ENCODE measurements at places on chromosomes 4 and X.

DNA sequence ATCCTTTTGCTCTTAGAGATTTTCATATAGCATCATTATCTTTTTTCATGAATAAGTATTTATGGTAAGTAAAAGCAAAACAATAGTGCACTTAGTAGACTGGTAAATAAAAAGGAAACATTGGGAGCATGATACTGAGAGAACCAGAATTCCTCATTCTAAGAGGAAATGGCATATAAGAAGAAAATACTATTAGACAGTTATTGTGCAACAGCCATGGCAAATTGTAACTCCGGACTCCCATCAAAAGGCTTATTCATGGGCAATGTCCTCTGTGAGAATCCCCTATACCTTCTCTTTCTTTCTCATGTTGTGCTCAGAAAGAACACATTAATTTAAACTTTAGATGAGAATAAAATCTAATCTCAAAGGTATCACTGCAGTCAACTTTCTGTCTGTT is 42.4 kb downstream of the SPATA18 start:
- DNase-seq: no peak

DNA sequence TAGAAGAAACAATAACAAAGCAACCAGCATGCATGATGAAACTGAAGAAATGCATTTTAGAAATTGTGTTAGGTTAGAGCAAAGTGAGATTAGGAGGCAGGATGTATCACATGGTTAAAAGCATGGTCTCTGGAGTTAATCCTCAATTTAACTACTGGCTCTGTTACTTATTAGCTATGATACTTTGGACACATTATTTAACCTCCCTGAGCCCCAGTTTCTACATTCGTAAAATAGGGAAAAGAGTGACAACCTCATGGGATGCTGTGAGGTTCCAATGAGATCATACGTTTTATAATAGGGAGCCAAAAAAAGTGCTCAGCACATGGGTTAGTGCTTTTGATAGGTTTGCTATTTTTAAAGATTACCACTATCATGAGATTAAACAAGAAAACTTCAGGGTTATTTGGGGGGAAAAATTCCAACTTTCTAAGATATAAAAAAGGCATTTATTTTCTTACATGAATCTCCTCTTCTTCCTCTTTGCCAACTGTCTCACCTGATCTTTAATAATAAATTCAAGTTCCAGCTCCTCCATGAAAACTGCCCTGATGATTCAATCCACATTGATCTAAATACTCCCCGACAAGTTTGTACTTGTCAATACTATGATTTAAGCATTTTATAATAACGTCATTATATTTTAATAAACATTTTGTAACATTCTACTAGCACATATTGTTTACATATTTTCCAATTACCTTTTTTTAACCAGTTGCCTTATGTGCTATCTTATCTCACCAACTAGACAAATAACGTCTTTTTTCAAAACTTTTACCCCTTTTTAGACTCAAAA is 4.6 kb downstream of the SEC31A start:
- no peak for DNase-seq

- peak; percentile 61 for DNase-seq
Observed at GRCh38 chr4:141731481-141731880, 95.1 kb downstream of the IL15 start.

GRCh38 chr4:40307627-40308497 is 27.3 kb upstream of the CHRNA9 start:
- no peak for DNase-seq

GRCh38 chr4:828641-829271 is 2.8 kb upstream of the CPLX1 start:
- DNase-seq: peak; percentile 6

GRCh38 chr4:116539744-116540143 is 545.6 kb downstream of the TRAM1L1 start:
- DNase-seq: no peak

DNA sequence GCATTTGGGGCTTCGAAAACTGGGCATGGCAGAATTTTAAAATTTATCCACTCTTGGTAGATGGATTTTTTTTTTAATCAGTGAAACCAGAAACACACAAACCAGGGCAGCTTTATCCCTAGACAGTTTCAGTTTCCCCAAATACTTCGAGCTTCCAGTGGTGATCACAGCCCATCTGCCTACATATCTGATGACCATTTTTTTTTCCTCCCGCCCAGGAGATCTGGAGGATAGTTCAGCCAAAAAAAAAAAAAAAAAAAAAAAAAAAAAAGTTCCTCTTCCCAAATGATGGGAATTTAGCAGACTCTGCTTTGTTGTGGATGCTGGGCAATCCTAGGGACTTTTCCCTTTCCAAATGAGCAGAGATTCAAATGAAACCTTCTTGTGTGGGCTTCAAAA is 1.0 kb upstream of the TBC1D9 start:
- DNase-seq: no peak

GRCh38 chr4:2482693-2483092 is 13.8 kb downstream of the RNF4 start:
- peak; percentile 42 for DNase-seq

DNA sequence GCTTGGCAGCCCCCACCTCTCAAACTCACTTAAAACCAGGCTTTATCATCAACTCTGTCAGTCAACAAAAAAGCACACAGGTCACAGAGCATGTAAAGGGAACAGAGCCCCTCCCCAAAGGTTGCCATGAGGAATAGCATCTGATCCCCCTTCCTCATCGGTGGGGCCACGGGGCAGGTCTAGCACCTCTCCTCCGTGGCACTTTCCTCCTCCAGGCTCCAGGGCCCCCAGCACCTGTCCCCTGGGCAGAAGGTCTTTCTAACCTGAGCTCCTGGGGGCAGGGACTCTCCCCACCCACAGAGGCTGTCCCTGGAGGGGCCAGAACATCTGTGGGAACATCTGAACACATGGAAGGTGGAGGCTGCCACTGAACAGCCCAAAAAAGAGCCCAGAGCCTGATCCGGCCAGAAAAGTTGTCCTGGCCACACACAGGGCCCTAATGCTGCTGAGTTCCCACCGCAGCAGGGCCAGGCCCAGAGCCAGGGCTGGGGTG is 65.7 kb downstream of the ZFYVE28 start:
- no peak for DNase-seq

DNA sequence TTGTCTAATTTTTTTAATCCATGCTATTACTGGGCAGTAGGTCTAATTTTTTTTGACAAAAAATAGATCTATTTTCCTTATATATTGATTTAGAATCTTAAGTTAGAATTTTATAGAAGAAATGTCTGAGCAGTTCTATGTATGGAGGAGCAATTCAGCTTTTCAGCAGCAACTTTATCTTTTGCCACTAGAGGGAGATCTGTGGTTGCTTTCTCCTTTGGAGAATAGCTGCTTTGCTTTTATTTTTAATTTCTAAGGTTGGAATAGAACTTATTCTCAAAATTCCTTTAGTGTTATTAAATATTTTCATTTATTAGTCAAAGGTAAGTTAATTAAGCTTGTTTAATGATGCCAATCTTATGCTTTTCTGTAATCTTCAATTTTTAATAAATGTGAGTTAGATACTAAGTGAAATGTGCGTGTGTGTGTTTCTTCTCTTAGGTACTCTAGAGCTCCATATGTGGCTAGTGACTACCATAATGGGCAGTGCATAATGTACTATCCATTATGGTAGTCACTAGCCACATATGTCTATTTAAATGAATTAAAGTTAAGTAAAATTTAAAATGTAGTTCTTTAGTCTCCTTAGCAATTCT is 29.3 kb downstream of the FAM199X start:
- DNase-seq: peak; percentile 5

DNA sequence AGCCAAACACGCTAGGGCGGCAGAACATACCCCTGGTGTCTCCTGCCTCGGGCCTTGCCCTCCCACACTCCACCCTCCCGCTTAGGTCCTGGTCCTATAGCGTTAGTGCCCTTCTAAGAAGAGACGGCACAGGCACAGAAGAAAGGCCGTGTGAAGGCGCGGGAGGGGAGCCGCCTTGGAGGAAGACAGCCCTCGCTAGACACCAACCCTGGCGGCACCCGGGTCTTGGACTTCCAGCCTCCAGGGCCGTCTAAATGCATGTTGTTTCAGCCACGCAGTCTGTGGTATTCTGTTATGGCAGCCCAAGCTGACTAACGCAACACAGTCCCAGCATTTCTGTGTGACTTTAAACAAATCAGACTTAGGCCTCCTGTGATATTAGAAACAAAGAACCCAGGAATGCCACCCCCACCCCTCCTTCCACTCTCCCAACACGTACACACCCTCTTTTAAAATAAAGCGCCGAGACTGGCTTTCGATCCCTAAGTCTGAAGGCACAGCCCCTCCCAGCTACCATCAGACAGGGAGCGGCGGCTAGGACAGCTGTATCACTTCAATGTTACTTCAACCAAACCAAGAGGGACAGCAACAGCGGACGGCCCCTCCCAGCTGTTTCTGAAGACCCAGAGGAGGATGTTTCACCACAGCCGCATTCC is 128.0 kb downstream of the AFAP1 start:
- DNase-seq: peak; percentile 84

- DNase-seq: no peak
Observed at GRCh38 chrX:67723580-67724351, 179.9 kb downstream of the AR start.

GRCh38 chr4:184099535-184099966 is 118.1 kb downstream of the ENPP6 start:
- DNase-seq: no peak

- DNase-seq: no peak
Observed at GRCh38 chr4:11467931-11468330, 39.2 kb upstream of the HS3ST1 start.

DNA sequence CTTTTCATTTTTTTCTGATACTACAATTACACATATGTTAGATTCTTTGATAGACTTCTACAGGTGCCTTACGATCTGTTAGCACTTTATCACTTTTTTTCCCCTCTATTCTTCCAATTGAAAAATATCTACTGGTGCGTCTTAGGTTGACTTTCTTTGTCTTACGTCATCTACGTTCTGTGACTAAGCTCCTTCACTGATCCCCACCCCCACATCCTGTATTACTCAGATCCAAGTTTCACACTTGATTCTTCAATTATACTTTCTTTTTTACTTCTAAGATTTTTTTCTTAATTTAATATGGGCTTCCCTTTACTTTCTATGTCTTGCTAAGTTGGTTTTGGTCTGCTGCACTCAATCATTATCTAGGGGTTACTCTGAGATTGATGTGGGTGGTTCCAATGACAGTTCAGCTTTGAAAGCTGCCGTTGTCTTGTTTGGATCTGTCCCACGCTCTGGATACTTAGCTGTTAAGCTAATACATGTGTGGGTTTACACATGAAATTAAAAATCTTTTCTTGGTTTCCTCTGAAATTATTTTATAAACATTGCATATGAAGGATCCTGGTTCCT is 1321.1 kb downstream of the RAPGEF2 start:
- DNase-seq: peak; percentile 35

DNA sequence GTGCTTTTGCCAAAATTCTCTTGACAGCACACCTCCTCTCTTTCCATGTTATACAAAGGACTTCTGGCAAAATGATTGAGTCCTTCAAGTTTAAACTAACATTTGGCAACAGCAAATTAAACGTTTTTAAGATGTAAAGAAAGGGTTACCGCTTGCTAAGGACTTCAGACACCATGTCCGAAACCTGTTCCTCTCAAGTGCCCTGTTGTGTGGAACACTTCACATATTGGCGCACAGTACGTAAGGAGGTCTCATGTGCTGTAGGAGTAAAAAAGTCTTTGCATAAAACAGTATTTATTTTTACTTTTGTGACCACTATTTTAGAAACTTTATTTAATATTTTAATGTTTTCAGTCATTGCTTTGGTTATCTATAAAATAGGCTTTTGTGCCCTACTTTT is 33.7 kb upstream of the HPRT1 start:
- DNase-seq: no peak

DNA sequence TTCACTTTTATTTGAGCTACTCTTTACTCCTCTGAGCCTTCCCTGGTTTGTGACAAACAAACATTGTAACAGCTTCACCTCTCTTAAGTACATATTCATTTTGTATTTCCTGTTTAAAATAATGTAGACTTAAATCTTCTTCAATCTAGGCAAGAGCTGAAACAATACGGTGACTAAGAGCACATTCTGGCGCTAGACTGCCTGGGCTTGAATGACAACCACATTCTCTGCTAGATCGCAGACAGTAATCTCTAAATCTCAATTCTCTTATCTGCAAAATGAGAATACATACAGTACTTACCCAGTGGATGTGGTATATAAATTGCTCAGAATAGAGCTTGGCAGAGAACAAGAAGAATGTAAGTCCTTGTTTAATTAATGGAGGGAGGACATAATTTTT is 144.8 kb downstream of the ARAP2 start:
- DNase-seq: no peak

- no peak for DNase-seq
Observed at GRCh38 chrX:119189115-119189514, 47.0 kb upstream of the PGRMC1 start.

DNA sequence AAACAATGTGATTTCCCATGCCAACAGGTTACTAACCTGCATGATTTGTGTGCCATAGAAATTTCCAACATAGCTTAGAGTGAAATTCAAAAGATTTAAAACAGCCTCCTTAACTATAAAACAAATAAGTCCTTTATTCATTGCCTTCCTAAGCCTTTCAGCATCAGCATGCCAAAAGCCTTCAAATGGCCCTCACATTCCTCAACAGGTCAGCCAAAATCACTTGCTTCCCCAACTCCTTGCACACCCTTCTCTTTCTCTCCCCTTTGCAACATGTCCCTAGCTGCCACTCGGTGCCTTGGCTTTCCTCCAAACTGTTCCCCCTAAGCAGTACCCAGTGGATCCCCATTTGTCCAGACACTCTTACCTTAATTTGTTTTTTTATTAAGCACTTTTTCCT is 74.9 kb upstream of the PCDH19 start:
- no peak for DNase-seq

DNA sequence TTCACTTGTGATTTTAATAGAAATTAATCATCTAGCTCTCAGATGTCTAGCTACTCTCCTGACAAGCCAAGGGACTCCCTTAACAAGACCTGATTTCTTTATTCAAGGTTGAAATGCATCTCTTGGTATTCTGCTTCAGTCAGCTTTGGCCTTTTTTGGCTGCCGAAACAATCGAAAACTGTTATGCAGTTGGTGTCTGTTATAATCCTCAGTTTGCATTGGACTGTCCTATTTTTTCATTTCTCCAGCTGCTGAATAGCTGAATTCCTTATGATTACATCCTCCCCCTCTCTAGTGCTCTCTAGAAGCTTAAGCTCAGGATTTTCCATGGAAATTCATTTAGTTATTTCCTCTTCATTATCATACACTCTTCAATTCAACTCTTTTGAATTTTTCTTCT is 177.2 kb downstream of the TRIML1 start:
- no peak for DNase-seq

- DNase-seq: no peak
Observed at GRCh38 chrX:63404332-63404731, 53.2 kb upstream of the SPIN4 start.

DNA sequence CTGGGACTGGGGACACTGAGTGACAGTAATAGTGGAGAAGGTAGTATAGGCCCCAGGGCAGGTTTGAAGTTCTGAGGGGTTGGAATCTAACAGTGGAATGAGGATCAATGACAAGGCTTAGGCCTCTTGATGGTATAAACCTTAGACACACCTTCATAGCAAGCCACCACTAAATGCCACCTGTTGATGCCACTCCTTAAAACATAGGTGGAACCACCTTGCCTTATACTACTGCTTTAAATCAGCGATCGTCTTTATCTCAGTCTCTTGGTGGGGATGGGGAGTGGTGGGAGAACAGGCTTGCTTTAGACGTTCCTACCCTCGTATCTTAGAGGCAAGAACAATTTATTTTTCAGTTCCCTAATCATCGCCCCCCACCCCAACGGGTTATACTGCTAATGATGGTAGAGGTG is 1.2 kb downstream of the RAB33B start:
- no peak for DNase-seq
